ENCODE measurements at places on chromosomes 7 and 10.

DNA sequence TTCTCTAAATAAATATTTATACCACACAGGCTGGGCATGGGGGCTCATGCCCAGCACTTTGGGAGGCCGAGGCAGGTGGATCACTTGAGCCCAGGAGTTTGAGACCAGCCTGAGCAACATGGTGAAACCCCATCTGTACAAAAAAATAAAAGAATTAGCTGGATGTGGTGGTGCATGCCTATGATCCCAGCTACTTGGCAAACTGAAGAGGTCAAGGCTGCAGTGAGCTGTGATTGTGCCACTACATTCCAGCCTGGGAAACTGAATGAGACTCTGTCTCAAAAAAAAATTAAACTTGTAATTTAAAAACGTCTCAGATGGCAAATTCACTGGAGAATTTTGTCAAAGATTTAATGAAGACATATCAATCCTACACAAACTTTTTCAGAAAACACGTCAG is 277.6 kb upstream of the BMPER start:
- DNase-seq: no peak

DNA sequence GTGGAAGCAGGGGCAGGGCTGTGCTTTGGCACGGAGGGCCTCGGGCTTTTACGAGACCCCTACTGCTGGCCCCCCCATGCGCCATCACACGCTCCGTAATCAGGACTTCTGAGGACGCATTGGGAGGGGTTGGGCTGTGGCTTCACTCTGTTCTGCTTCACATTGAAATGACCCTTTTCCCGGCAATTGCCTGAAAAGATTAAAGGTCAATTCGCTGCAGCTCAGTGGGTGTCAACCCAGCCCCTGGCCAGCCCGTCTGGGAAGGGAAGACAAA is 41.7 kb upstream of the UBE3C start:
- no peak for DNase-seq

- no peak for DNase-seq
Observed at GRCh38 chr10:94076325-94076841, 82.7 kb downstream of the PLCE1 start.

DNA sequence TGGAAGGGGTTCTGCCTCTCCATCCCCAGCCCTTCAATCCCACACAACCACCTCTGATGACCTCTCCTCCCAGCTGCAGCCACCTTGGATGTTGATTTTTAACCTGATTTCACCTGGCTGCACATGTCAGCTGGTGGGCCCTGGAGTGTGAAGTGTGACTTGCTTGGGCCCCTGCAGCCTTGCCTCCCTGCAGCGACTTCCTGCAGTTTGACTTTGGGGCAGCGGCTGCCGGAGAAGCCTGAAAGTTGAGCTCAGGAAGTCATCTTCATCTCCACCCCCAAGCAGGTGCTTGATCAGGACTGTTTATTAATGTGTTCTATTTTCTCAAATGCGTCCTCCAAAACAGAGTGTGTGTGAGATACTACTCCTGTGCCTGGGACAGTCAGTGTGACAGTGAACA is 675.2 kb upstream of the GALNT17 start:
- DNase-seq: no peak

DNA sequence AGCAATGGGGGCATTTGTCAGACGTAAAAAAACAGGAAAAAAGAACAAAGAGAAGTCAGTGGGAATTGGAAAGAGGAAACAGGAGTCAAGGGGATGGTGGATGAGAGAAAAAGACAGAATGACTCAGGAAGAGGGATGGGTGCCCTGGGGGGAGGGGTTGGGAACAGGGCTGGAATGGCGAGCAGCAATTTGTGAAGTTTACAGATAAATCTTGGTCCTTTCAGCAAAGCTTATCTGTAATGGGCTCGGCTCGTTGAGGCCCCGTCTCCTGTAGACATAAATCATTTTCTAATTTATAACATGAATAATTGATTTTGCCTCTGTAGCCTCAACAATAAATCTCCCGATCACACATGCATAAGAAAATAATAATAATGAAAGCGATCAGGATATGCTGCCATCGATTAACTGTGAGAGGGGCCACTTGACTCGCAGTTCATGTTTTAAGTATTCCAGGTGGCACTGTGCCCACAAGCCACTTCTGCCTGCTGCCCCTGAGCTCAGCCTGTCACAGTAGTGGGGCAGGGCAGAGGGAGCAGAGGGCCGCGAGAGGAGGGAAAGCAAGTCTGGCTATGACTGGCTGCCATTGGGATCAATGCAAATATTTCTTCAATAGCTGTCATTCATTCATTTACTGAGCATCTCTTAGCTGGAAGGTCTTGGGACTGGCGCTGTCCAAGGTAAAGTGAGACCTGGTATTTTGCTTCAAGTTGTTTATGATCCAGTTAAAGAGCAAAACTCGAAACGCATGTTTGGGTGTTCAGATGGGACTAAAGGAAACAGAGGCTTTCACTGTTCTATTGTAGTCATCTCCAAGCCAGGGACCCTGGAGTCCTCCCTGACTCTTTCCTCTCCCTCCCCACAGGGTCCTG is 47.4 kb upstream of the R3HCC1L start:
- no peak for DNase-seq

DNA sequence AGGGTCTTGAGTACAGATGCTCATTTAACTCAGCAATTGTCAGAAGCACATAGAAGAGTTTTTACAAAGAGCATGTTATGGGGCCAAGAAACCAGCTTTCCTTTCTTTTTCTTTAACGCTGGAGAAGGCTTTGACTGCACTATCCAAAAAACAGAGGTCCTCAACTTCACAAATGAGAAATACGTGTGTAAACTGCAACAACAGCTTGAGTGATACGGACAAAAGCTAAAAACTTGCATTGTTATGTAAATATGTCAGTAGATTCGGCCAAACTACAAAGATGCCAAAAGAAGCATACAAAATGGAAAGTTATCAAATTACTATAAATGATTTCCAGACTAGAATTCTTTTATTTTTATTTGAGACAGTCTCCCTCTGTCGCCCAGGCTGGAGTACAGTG is 62.4 kb upstream of the C10orf90 start:
- no peak for DNase-seq

GRCh38 chr7:78769481-78770101 is 683.9 kb downstream of the MAGI2 start:
- peak; percentile 27 for DNase-seq

GRCh38 chr10:72792288-72792687 is 100.3 kb downstream of the MCU start:
- no peak for DNase-seq

GRCh38 chr7:151168003-151168786 is 701 bp upstream of the GBX1 start:
- DNase-seq: peak; percentile 69

GRCh38 chr10:133384071-133384470 is 5.0 kb downstream of the PAOX start:
- DNase-seq: no peak

- DNase-seq: no peak
Observed at GRCh38 chr7:29017713-29018112, 59.6 kb upstream of the TRIL start.

DNA sequence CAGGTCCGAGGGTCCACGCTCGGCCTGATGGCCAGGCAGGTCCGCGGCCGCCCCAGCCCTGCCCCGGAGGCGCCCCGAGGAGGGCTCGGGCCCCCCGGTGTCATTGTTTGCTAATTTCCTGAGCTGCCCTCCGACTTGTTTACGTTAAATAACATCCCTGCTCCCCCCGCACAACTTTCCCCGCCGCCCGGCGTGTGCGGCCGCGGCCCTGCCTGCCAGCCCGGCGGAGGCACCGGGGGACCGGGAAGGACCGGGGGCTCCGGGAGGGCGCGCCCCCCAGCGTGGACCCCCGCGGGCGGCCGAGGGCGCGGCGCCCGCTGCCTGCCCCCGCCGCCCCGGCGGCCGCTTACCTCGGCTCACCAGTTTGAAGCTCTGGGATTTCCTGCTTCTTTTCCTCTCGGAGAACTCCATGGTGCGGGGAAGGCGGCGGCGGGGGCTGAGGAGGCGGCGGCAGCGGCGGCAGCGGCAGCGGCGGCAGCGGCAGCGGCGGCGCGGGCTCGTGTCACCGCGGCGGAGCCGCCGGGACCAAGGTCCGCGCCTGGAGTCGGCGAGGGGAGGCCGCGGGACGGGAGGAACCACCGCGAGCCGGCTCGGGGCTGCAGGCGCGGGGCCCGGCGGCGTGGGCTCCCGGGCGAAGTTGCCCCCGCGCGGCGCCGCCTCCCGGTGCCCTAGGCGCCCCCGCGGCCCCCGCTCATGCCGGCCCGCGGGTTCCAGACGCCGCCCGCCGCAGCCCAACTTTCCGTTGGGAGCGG is 515 bp downstream of the BEND7 start:
- DNase-seq: no peak

DNA sequence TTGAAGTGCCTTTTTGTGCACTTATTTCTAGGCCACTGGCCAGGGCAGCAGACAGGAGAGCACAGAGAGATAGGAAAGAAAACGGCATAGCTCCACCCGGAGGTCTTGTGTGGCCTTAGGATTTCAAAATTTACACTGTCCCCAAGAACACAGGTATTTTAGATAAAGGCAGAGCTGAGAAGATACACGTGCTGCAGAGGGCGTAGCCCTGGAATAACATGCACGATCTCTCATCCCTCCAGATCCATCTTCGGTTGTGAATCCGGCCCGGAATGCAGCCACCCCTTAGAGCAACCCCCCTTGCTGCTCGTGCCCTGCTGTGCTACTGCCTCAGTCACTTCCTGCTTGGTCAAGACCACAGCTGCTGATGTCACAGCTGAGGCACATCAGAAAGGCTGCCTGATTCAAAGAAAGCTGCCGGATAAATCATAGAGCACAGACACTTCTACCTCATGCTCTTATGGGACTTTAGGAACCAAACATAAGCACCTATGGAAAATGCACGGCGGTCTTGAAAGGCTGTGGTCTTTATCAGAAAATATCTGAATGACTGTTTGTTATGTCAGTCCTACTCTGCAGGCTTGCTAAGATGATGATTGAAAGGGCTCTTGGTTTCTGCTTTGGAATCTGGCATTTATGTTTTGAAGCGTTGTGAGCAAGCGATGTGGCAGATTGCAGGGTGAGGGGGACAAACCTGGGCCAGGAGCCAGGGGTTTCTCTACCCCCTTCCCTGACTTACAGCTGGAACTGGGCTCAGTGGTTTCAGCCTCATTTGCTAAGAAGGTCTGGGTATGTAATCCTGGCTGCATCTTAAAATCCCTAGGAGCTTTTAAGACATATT is 152.0 kb downstream of the SVIL start:
- DNase-seq: no peak

DNA sequence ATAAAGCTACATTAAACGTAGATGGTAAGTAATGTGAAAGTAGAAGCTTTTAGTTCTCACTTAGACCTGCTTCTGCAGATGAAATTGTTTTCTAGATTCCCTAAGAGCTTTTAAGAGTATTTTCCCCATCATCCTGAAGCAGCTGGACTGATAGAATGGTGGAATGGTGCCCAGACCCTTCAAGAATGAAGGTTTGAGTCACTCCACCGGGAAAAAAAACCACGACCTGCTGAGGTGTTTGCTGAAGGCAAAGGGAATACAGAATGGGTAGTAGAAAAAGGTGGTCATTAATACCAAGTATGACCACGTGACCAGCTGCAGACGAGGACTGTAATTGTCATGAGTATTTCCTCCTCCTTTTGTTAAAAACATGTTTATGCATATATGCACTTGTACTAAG is 79.2 kb upstream of the PTPRZ1 start:
- DNase-seq: no peak

GRCh38 chr7:93987297-93987696 is 16.9 kb downstream of the BET1 start:
- no peak for DNase-seq

DNA sequence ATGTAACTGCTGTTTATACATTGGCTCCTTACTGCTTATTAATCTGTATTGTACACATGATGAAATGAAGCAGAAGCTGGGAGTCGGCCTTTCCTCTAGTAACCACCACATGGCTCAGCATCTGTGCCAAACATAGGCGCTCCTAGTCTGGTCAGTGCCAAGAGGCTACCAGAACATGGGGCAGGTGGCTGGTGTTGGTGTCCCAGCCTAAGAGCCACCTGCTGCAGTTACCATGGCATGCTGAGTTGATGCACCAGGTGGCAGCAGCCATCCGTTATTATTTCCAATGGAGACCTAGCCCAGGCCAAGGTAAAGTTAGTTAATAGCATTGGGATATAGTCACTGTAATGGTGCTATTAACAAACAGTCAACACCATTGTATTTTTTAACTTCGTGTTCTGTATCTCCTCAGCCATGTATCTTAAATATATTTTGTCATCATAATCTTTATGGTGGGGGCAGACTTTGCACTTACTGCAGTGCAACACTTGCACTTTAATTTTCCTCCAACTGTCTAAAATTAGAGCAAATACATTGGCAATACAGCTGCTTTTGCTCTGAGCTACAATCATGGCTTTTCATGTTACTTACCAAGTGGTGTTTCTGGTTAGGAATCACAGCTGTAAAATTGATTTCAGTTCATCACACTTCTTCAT is 33.1 kb downstream of the HBP1 start:
- peak; percentile 26 for DNase-seq
